ENCODE measurements at places on chromosomes 12 and 14.

DNA sequence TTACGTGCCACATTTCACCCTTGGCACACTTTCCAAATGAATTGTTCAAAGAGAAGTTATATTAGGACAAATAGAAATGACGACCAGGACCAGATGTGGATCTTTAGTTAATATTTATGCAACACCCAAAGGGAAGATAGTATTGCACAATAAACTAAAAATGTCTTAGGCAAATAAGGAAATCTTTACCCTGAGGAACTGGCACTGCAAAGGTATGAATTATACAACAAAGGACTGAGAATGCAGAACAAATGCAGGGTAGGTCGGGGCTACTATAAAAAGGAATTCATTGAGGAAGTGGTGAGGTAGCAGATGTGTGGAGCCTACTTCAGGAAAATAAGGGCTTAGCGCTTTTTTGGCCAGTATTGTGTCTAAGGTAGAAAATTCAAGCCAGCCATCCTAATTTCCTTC is 3.9 kb upstream of the TMTC2 start:
- H3K36me3 ChIP-seq: no peaks in the 10 kb centered on the region
- H3K27ac ChIP-seq: no peak overlapping the region
- no peaks in the 10 kb centered on the region for H3K4me1 ChIP-seq
- no peak for DNase-seq
- H3K4me3 ChIP-seq: no peak overlapping the region
- no peaks in the 10 kb centered on the region for H3K27me3 ChIP-seq

- H3K4me3 ChIP-seq: no peak overlapping the region
- peaks cover 20% of the 10 kb centered on the region for H3K27me3 ChIP-seq
- H3K36me3 ChIP-seq: no peaks in the 10 kb centered on the region
- peaks cover 3% of the 10 kb centered on the region for H3K4me1 ChIP-seq
Measured at GRCh38 chr14:77964586-77964985, 164.7 kb downstream of the ADCK1 start.

- DNase-seq: no peak
- H3K27ac ChIP-seq: no peak overlapping the region
- no peaks in the 10 kb centered on the region for H3K4me1 ChIP-seq
- no peaks in the 10 kb centered on the region for H3K27me3 ChIP-seq
- no peak overlapping the region for H3K4me3 ChIP-seq
Measured at GRCh38 chr12:124432376-124432775, 135.0 kb downstream of the NCOR2 start.

DNA sequence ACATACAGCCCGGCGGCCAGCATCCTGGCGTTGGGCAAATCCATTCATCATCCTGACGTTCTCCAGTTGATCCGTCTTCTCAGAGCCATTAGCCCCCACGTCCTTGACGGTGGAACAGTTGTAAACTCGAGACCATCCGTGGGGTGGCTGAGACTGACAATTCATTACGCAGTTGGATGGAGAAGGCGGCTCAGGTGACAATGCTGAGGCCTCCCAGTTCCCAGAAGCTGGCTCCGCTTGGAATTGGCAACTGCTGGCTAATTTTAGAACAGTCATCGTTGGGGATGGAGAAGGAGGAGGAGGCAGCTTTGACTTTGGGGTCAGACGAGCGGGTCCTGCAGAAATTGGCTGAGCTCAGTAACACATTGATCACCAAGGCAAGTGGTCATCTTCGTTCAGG is 186.5 kb downstream of the PHETA1 start:
- H3K27me3 ChIP-seq: no peaks in the 10 kb centered on the region
- H3K4me3 ChIP-seq: no peak overlapping the region
- H3K4me1 ChIP-seq: no peaks in the 10 kb centered on the region
- no peak for DNase-seq
- H3K36me3 ChIP-seq: no peaks in the 10 kb centered on the region
- no peak overlapping the region for H3K27ac ChIP-seq

- H3K27me3 ChIP-seq: no peaks in the 10 kb centered on the region
- no peaks in the 10 kb centered on the region for H3K4me1 ChIP-seq
- no peak for DNase-seq
- no peaks in the 10 kb centered on the region for H3K36me3 ChIP-seq
- no peak overlapping the region for H3K4me3 ChIP-seq
Measured at GRCh38 chr12:58463051-58463450, 457.3 kb downstream of the LRIG3 start.

DNA sequence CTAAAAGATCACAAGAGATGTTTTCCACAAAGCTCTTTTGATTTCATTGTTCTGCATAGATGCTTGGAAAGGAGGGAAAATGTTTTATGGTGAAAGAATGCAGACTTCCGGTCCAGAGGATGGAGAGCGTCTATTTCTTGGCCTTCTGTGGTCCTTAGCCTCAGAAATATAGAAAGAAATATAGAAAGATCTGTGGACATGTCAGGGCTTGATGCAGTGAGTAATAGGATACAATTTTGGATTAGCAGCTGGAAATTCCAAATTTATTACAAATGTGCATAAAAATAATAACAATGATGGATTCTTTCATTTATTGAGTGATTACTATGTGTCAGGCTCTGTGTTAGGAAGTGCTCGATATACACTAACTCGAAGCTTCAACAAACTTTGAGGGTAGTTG is 20.2 kb downstream of the AKAP6 start:
- no peaks in the 10 kb centered on the region for H3K4me1 ChIP-seq
- H3K27ac ChIP-seq: no peak overlapping the region
- no peak for DNase-seq

DNA sequence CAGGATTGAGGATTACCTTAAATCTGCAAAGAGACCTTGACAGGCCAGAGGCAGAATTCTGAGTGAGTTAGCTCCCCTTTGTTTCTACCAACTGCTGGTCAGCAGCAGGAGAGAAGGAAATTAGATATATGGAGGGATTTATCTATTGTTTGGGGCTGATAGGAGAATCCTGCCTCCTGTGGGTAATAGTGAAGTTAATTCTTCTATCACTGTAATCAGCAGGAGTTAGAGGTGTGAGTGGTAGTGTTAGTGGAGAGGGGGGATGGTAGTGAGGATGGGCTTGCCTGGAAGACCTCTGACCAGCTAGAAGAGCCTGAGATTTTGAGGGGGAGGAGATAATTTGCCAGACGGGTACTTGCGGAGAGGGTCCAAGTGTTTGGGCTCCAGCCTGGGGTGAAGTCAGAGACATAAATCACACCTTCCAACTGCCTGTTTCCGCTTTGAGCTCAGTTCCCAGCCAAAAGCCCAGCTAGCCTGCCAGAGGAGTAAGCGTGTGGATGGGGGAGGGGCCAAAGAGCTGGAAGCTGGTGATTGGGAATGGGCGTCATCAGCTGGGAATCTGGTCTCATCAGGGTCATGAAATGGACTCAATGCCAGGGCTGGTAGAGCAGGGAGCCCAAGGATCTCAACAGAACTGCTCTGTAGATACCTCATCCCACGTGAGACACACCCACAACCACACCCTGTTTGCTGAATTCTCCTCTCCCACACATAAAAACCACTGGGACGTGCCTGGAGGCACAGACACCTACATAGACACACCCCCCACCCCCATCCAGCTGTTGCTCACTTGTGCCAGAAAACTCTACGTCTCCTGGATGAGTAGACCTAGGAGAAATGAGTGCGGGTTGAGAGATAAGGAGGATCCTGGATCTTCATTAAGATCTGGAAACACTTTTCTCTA is 13.1 kb upstream of the ITGA5 start:
- peak; percentile 83 for DNase-seq
- peak overlapping the region; percentile 58 for H3K27ac ChIP-seq
- H3K4me3 ChIP-seq: no peak overlapping the region
- H3K36me3 ChIP-seq: no peaks in the 10 kb centered on the region
- peaks cover 18% of the 10 kb centered on the region for H3K4me1 ChIP-seq

DNA sequence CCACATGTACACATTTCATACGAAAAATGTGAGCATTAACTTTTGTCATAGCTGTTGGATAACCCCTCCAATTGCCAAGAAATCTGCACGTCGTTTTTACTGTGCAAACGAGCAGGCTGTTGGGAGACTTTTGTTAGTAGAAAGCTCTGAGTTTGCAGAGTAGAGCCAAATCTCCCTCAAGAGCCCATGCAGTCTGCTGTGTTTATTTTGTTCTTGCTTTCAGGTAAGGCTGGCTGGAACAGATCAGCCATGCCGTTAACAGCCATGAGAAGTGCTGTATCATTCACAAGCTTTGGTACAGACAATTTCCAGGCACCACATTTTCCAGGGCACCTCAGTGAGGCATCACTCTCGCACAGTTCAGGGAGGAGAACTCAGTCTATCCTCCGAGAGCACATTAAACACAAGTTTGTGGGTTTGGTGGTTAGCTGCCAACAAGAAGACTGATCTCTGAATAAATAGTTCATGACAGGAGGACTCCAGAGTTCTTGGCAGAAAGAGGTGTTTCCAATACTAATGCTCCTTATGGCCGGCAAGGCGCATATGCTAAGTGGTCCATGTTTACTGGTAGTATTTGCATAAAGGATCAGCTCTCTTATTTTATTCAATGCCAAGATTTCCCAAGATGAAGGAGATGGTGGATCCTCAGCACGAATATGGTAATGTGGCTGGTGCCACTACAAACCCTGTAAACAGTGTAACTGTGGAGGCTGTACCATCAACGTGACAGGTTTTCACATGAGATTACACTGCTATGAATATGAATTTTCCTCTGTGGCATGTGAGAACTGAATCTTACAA is 30.3 kb upstream of the PELI2 start:
- no peaks in the 10 kb centered on the region for H3K27me3 ChIP-seq
- peak; percentile 30 for DNase-seq
- no peak overlapping the region for H3K27ac ChIP-seq
- no peaks in the 10 kb centered on the region for H3K4me1 ChIP-seq

GRCh38 chr12:66768293-66768692 is 89.4 kb upstream of the GRIP1 start:
- no peaks in the 10 kb centered on the region for H3K27me3 ChIP-seq
- H3K36me3 ChIP-seq: no peaks in the 10 kb centered on the region
- no peak overlapping the region for H3K27ac ChIP-seq
- no peak overlapping the region for H3K4me3 ChIP-seq

DNA sequence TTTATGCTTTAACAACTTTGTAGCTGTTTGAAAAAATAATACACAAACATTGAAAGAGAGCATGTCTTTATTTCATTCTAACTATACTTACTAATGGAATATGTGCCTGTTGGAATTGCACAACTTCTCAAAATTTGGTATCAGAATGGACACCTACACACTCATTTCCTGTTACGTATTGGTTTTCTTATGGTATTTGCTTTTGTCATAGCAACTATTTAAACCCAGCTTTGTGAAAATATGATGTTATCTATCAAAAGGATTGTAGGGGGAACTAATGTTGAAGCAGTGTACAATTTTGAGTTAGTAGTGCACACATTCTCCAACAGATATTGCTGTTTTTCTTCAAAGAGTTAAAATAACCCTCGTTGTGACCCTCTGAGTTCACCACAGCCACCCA is 52.6 kb downstream of the RBMS2 start:
- no peak for DNase-seq
- no peaks in the 10 kb centered on the region for H3K27me3 ChIP-seq
- H3K27ac ChIP-seq: no peak overlapping the region
- H3K4me1 ChIP-seq: no peaks in the 10 kb centered on the region

- no peak for DNase-seq
- H3K36me3 ChIP-seq: peaks cover 31% of the 10 kb centered on the region
- no peak overlapping the region for H3K4me3 ChIP-seq
- no peaks in the 10 kb centered on the region for H3K27me3 ChIP-seq
Measured at GRCh38 chr14:103008126-103008525, 49.2 kb downstream of the CDC42BPB start.

DNA sequence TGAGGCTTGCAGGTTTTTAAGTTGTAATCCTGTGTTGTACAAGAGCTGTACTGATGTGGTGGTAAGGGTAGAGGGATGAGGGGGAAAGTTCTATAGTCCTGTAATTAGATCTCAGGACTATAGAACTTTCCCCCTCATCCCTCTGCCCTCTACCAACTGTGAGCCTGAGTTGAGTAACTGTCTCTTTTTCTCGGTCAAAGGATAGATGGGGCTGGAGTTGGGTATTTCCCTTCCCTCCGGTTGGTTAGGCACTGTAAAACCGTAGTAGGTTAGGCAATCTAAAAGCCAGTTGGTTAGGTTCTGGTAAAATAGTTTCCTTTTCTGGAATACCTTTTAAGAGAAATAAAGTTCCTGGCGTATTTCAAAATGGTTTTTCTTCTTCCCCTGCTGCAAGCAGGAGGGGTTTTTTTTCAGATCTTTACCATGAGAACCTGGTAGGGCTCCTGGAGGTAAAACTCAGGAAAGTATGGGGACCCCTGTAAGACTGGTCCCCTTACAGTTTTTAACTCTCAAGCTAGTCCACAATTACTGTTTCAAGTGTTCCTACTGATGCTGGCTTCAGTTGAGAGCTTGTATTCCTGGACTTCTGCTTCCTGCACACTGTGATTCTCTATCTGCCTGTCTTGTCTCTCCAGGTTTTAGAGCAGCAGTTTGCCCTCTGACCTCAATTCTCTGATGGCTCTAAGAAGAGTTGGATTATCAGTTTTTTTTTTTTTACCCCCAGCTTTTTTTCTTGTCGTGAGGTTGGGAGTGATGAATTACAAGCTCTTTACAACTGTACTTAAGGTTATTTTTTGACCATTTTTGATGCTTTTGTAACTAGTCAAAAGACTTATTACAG is 58.7 kb downstream of the FUT8 start:
- no peaks in the 10 kb centered on the region for H3K36me3 ChIP-seq
- DNase-seq: no peak
- no peak overlapping the region for H3K4me3 ChIP-seq
- H3K27ac ChIP-seq: no peak overlapping the region

GRCh38 chr12:38956337-38956736 is 50.9 kb upstream of the CPNE8 start:
- H3K4me1 ChIP-seq: no peaks in the 10 kb centered on the region
- H3K27me3 ChIP-seq: no peaks in the 10 kb centered on the region
- H3K36me3 ChIP-seq: no peaks in the 10 kb centered on the region
- H3K4me3 ChIP-seq: no peak overlapping the region
- DNase-seq: no peak
- H3K27ac ChIP-seq: no peak overlapping the region

DNA sequence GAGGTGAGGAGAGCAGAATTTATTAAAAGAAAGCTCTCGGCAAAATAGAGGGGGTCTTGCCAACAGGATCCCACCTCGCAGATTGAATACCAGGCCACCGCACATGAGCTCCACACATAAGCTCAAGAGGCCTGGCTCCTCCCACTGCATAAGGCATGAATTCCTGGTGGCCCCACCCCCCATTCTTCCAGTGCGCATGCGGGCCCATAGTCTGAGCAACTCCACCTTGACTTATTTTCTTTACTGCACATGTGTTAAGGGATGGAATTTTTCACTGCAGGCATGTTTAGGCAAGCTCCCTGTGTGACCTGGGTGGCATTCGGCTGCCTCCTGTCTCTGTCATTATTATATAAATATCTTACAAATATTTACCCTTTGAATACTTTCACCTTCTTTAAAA is 412.5 kb downstream of the RMST start:
- H3K36me3 ChIP-seq: no peaks in the 10 kb centered on the region
- no peaks in the 10 kb centered on the region for H3K4me1 ChIP-seq
- H3K27me3 ChIP-seq: no peaks in the 10 kb centered on the region
- no peak for DNase-seq
- H3K27ac ChIP-seq: no peak overlapping the region

GRCh38 chr12:66503746-66504145 is 175.1 kb downstream of the GRIP1 start:
- H3K36me3 ChIP-seq: no peaks in the 10 kb centered on the region
- no peak overlapping the region for H3K27ac ChIP-seq
- DNase-seq: no peak
- H3K27me3 ChIP-seq: no peaks in the 10 kb centered on the region
- H3K4me3 ChIP-seq: no peak overlapping the region

Measured in lung (tissue), 17 donors.